NCI-H1930 (cell line): ENCODE measurements at places on chromosomes 7 and 10.

DNA sequence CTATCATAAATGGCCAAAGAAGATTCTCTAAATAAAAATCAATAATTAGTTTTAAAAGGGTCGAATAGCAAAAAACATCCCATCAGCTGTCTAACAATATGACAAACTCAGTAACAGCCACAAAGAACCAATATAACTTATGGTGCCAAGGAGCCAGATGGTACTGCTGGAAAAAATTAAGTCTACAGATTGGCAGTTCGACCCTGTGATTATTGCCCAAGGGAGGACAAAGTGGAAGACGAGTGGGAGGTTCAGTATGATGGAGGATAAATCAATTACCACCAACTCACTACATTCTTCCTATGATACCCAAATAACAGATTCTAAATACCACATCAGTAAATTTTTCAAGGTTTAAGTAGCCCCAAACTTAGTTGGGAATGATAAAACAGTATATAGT, 49.0 kb downstream of the SKAP2 start:
- no peak for DNase-seq

DNA sequence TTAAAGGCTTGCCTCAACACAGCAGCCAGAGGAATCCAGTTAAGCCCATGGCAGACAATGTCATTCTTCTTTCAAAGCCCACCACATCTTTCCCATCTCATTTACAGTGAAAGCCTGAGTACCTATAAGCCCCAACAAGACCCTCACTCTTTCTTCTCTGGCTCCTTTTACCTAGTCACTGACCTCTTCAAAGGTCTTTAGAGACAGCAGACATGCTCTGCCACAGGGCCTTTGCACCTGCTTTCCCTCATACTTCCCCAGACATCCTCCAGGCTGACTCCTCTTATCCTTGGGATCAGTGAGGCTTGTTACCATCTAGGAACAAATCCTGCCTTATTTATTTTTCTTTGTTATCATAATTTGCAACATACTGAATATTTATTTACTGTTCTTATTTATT, 17.8 kb downstream of the HYAL4 start:
- no peak for DNase-seq

GRCh38 chr10:78934532-78934898, 134.3 kb upstream of the ZMIZ1 start:
- no peak for DNase-seq

GRCh38 chr7:107564553-107565298, 955 bp downstream of the DUS4L start:
- no peak for DNase-seq

- DNase-seq: no peak
Observed at GRCh38 chr10:19811540-19811939, 4.7 kb upstream of the PLXDC2 start.

DNA sequence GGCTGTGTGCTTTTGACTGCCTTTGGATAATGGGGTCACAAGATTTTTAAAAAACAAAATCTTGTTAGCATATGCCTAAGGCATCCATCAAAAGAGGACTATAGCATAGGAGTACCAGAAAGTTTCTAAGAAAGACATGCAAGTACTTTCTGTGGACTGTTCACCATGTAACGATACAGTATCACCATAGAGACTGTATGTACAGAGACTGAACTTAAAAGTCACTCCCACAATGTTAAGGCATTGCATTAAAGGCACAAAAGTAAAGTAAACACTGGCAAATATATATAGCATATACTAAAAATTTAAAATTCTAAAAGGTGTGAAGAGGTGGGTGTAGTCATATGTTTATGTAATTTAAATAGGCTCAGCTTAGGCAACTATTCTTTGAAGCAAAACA, 190.9 kb downstream of the IMMP2L start:
- no peak for DNase-seq

DNA sequence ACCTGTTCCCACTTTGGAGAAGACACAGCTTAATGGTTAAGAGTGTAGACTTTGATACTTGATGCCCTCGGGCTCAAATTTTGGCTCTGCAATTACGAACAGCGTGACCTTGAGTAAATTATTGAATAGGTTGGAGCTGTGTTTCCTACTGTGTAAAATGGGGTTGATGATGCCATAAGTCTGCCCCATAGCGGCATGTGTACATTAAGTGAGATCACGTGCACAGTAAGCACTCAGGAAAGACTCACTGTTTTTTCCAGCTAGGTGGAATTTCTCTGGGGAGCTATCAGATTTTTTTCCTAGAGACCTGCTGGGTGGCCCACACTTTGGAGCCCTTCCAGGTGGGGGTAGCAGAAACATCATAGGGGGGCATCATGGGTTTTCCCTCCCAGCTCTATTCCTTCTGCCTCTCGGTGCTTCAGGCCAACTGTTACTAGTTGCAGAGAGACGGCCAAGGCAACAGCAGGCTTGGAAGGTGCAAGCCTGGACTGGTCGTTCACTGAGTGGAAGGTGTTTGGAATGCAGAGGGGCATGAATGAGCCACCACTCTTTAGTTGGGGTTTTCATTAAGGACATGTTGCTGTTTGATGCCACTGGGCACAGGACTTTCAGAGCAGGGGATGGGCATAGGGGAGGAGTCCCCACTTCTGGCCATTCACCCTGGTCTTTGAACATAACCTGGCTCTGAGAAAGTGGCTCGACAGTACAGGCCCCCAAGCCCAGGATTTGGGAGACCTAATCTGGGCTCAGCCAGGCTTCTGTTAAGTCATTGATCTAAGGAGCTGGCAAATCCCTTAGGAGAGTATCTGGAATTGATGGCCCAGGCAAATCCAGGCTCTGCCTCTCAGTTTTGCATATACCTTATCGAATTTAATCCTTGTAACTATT, 64.0 kb downstream of the SYPL1 start:
- DNase-seq: no peak

DNA sequence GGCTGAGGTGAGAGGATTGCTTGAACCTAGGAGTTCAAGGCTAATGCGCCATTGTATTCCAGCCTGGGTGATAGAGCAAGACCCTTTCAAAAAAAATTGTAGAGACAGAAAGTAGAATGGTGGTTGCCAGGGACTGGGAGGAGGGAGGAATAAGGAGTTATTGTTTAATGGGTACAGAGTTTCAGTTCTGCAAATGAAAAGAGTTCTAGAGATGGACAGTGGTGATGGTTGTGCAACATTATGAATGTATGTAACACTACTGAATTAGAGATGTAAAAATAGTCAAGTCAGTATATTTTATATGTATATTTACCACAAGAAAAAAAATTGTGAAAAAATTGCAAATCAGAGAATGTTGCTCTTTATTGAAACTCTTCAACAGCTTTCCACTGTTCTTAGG, 266.5 kb upstream of the NPY start:
- no peak for DNase-seq

DNA sequence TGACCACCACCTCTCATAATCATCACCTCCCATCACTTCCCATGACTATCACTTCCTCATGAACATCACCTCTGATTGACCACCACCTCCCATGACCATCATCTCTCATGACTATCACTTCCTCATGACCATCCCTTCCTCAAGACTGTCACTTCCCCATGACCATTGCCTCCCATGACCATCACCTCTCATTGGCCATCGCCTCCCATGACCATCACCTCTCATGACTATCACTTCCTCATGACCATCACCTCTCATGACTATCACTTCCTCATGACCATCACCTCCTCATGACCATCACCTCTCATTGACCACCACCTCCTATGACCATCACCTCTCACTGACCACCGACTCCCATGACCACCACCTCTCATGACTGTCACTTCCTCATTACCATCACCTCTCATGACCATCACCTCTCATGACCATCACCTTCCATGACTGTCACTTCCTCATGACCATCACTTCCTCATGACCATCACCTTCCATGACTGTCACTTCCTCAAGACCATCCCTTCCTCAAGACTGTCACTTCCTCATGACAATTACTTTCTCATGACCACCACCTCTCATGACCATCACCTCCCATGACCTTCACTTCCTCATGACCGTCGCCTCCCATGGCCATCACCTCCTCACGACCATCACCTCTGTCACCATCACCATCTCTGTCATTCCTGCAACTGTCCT, 51.6 kb downstream of the PDGFA start:
- DNase-seq: no peak

DNA sequence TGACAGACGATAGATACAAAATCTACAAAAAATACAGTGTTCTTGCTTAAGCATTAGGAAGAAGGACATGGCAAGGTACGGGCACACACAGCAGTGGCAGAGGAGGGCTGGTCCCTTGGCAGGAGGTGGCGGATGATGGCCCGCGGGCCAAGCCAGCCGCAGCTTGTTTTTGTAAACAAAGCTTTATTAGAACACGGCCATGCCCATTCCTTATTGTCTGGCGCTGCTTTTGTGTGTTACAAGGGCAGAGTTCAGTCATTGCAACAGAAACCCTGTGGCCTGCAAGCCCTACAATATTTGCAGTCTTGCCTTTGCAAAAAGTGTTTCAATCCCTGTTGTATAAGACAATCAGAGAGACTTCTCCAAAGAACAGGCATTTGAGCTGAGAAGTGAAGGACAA, 30.7 kb downstream of the FGFR2 start:
- DNase-seq: no peak

DNA sequence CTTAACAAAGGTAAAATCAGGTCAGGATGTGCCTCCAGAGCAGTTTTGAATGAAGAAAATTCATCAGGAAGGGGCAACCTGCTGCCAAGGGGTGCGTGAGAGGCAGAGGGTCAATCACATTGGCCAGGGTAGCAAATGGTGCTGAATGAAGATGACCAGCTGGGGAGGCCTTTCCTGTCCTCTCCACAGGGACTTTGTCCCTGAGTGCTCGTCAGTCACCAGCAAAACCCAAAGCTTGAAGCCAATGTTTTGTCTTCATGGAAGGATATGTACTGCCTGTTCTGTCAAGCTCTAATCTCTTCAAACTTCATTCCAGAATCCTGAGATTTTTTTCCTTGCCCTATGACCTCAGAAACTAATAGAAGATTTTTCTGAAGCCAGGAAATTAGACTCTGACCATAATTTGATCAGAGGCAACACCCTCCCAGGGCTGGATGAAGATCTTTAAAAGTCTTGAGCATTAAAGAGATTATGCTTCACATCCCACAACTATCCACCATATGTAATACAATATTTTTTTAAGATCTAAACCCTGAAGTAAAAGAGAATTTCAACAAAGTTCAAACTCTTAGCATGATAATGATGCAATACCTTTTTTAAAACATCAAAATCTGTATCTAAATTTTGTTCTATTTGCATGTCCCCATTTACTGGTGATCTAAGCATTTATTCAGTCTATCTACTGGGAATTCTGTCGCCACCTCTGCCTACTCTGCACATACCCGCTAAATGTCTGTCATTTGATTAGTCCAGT, 243.0 kb downstream of the SNX13 start:
- no peak for DNase-seq

DNA sequence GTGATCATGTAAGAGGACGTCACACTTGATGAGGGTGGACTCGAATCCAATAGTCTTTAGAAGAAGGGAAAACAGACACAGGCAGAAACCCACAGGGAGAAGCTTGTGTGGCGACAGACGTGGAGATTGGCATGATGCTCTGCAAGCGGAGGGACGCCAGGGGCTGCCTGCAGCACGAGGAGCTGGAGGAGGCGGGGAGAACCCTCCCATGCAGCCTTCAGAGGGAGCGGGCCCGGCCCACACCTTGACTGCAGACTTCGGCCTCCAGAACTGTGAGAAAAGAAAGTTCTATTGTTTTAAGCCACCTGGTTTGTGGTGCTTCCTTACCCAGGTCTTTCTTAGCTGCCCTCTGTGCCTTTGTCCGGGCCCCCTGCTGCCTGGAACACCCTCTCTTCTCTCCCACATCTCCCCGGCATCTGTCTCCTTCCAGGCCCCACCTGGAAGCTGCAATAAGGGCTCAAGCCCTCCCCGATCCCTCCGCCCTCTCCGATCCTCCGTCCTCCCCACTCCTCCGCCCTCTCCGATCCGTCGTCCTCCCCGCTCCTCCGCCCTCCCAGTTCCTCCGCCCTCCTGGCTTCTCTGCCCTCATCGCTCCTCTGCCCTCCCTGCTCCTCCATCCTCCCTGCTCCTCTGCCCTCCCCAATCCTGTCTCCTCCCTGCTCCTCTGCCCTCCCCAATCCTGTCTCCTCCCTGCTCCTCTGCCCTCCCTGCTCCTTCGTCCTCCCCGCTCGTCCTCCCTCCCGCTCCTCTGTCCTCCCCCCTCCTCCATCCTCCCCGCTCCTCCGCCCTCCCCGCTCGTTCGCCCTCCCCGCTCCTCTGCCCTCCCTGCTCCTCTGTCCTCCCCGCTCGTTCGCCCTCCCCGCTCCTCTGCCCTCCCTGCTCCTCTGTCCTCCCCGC, 17.4 kb upstream of the PRKAG2 start:
- no peak for DNase-seq

- DNase-seq: no peak
Observed at GRCh38 chr10:123154711-123155505, 706 bp downstream of the BUB3 start.

- peak; percentile 21 for DNase-seq
Observed at GRCh38 chr10:25815999-25816768, 117.8 kb upstream of the MYO3A start.

DNA sequence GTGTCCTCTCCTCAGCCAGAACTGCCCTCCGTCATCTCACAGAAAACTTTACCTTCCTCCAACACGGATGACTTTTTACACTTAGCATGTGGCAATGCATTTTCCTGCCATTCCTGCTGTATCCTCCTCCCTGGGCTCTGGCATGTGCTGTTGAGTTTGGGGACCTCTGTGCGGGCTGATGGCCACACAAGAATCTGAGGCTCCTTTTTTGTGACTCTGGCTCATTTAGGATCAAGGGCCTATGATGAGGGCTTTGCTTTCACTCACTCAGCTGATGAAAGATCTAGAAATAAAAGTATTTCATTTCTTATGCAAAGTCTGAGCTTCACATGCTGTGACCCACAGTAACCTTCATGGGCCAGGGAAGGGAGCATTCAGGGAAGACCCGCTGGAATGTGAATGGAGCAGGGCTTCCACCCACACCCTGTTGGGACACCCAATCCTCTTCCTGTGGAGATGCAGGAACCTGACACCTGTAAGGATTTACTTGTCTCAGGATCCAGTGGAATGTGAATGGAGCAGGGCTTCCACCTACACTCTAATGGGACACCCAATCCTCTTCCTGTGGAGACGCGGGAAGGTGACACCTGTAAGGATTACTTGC, 500.3 kb upstream of the MKI67 start:
- DNase-seq: no peak

- DNase-seq: no peak
Observed at GRCh38 chr10:116737627-116738327, 4.6 kb downstream of the HSPA12A start.

- DNase-seq: no peak
Observed at GRCh38 chr7:2521952-2522591, 2.5 kb downstream of the LFNG start.

DNA sequence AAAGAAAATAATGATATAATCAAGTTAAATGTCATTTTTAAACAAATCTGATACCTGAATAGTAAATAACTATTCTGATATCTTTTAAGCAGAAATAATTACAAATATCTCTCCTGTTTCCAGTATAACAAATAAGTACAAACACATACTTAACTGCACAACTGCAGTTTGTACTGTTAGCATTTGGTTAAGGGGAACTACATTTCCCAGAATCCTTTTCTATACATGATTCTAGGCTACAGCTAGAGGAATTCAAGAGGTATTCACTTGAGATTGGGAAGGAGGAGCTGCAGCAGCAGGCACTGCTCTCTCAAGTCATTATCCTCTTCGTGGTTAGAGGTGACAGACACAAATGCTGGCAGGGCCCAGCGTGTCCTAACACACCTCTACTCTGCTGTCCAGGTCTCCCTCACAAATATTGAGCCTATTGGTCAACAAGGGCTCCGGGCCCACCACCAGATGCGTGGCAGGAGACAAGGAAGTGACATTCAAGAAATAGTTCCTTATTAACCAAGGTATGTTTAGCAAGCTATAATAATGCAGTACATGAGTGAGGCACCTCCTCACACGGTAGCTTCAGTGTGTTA, 255.1 kb upstream of the MKLN1 start:
- DNase-seq: no peak
